ENCODE measurements at places on chromosomes 3 and 15. TPM values are rescaled to one million over a fixed set of nuclear protein-coding genes. Genes with fewer than 3 reads are reported as not detected.

CELSR3 gene
- 2.0 TPM for total RNA-seq

FBXO40 gene
- total RNA-seq: 0.03 TPM

DNA sequence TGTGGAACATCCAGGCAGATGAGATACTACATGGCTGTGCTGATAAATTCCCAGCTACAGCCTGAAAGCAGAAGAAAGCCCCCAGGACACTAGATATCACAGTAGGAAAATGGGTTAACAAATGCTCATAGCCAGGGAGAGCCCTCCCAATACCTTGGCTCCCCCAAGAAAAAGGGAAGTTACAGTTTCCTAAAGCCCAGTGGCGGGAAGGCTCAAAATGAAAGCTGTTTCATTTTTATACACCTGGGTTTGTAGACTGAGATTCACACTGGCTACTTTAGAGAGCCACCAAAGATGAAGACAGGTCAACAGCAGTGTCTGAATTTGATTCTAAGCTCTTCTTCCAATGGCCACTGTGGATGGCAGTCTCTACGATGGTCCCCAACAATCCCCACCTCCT is 55.0 kb upstream of the TOPAZ1 start:
- DNase-seq: no peak

GRCh38 chr3:46953234-46954010 is 23.1 kb downstream of the CCDC12 start:
- DNase-seq: no peak

DNA sequence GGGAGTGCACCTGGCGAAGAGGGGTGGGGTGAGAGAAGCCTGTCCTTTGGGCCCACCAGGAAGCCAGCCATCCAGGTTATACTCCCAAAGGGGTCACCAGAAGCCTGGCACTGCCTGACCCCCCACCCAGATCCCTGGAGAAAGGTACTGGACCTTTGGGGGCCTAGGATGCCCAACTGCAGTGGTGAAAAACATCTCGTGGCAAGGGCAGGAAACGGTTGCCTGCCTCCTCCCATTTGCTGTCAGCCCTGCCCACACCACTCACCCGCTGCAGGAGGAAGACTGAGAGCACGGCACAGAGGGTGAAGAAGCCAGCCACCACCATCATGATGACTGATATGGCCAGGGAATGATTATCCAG is 2.2 kb upstream of the ULK3 start:
- DNase-seq: no peak

- peak; percentile 37 for DNase-seq
Measured at GRCh38 chr3:155714295-155714718, 30.6 kb downstream of the PLCH1 start.

DNA sequence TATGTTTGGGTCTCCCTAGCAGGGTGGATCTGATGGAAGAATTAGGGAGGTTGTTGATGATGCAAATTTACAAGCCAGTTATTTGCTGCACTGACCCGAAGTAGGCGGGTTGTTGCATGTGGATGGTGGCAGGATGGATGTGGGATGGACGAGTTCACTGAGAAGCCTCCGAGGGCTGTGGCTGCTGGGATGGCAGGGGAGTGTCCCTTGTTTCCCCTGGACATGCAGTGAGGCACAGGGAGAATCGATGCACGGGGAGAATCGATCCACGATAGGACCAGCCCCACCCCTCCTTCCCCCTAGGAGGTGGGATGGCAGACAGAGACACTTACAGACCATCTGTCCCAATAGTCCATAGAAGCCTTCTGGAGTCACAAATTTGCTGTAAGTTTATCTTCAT is 31.0 kb upstream of the KLF13 start:
- no peak for DNase-seq

Data from lung (tissue), 17 donors.